ENCODE measurements at places on chromosomes 7 and 10.
A peak's percentile ranks its signal among the peaks of the same experiment; 100 is the strongest.

- DNase-seq: no peak
Observed at GRCh38 chr7:107879400-107880035, 11.5 kb upstream of the DLD start.

DNA sequence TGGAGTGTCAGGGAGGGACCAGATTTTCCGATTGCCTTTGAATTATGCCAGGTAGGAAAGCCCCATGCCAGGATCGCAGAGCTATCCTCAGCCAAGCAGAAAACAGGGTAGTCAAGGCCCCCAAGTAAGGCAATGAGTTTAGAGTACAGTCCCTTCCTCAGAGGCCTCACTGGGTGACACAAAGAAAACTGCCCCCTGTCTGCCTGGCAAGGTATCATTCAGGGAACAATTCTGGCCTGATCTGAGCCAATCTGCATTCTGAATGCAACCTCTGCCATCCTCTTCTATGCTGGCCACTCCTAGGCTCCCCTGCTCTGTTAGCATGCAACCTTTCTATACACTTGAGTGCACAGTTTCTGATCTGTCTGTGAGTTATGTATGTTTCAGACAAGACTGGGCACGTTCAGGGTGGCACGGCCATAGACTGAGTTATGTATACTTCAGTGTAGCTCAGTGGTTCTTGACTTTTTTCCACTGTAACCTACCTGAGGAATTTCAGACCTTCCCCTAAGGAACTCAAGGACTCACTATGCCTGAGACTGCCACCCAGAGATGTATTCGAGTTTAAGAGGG, 336.8 kb downstream of the PLXNA4 start:
- DNase-seq: no peak

- DNase-seq: peak; percentile 76
Observed at GRCh38 chr7:100088621-100089457, at the start of gene COPS6. COPS6 (plus strand) TSS chr7:100088969; CDS start chr7:100088991, 22 bp downstream.

DNA sequence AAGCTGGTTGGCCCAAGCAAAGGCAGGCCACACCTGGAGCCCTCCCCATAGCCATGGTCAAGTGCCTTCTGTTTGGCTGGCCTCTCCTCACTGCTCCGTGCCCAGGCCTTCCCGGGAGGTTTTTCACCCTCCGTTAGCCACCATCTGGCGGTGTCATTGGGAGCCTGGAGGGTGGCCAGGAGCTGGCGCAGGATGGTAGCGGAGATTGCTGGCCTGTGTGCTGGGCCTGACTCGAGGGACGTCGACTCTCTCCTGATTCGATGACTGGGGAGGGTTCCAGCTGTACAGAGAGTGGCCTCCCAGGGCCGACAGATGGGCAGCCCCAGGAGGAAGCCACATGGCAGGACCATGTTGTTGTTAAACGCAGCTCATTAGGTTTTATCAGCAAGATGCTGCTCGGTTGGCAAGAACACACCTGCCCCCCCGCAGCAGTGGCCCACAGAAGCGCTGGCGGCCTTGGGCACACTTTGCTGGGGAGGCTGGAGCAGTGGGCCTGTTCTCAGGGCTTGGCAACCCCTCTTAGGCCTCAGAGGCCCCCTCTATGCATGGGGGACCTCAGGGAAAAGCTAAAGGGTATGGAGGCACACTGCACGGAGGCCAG, 64.0 kb upstream of the CACUL1 start:
- DNase-seq: no peak

DNA sequence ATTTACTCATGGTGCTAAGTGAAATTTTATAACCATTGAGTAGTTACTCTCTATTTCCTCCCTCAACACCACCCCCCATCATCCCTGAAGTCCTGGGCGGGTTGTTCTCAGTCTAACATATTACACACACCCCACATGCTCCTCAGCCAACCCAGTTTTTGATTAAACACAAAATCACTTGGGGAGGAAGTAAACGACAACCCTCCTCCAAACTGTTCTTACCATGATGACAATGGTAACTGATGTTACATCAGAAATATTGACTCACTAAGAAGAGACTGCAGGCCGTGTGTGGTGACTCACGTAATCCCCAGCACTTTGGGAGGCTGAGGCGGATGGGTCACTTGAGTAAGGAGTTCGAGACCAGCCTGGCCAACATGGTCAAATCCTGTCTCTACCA, 44.2 kb downstream of the RAB11FIP2 start:
- DNase-seq: no peak

All from activated naive CD4-positive, alpha-beta T cell (primary cell).